ENCODE measurements at places on chromosomes 3 and 15.

GRCh38 chr3:14352002-14352627, 50.3 kb upstream of the SLC6A6 start:
- peak; percentile 79 for DNase-seq

GRCh38 chr15:65512807-65513416, 4.6 kb downstream of the DPP8 start:
- no peak for DNase-seq

DNA sequence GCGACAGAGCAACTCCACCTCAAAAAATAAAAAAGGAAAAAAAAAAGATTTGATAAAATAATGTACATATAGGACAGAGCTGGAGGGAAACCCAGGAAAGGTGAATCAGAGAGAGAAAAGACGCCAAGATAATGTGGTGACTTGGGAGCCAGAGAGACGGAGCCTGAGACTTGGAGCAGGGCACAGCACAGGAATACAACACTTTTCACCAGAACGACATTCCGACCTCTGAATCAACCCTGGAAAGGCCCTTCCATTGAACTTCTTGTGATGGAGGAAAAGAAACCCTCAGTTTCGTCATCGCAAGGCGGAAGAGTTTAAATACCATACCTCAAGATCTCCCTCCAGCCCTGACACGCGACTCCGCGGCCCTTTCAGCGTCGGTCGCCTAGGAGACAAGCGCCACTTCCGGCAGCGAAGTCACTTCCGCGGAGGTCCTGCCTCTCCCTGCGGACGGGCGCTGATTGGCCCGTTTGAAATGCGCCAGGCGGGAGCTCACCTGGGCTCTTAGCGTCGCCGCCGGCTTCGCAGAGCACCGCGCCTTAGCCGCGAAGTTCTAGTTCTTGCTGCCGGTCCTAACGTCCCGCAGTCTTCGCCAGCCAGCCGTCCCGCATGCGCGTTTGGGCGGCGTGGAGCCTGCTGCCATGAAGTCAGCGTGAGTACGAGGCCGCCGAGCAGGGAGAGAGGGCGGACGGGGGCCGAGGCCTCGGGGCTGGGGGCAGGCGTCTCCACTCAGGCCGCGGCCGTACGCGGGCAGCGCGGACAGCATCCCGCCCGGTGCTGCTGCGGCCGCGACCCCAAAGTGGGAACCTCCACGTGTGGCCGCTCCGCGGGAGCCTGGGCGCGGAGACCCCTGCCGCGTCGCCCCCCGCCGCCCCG, at the start of gene KIF23:
KIF23 (plus strand) TSS at position 528 of the 879 bp plus-strand sequence; CDS start at position 645, 117 bp downstream.
- peak; percentile 97 for DNase-seq

- no peak for DNase-seq
These were observed 427.2 kb downstream of the OCA2 start for GRCh38 chr15:27671819-27672437.

GRCh38 chr3:110296885-110297284, 774.7 kb upstream of the NECTIN3 start:
- no peak for DNase-seq

GRCh38 chr3:114440700-114441099, 146.9 kb downstream of the TIGIT start:
- DNase-seq: no peak
